ENCODE measurements at places on chromosomes 2 and 18.
A peak's percentile ranks its signal among the peaks of the same experiment; 100 is the strongest.

DNA sequence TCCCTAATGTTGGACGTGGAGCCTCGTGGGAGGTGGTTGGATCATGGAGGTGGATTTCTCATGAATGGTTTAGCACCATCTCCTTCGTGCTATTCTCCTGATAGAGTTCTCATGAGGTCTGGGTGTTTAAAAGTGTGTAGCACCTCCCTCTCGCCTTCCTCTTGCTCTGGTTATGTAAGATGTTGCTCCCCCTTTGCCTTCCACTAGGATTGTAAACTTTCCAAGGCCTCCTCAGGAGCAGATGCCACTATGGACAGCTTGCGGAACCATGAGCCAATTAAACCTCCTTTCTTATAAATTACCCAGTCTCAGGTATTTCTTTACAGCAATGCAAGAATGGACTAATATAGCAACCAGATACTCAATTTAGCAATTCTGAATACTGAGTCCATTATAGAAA lies 82.4 kb upstream of the PELI1 start:
- DNase-seq = no peak

- DNase-seq = no peak
Measured at GRCh38 chr2:121173112-121173511, 111.9 kb downstream of the TFCP2L1 start.

DNA sequence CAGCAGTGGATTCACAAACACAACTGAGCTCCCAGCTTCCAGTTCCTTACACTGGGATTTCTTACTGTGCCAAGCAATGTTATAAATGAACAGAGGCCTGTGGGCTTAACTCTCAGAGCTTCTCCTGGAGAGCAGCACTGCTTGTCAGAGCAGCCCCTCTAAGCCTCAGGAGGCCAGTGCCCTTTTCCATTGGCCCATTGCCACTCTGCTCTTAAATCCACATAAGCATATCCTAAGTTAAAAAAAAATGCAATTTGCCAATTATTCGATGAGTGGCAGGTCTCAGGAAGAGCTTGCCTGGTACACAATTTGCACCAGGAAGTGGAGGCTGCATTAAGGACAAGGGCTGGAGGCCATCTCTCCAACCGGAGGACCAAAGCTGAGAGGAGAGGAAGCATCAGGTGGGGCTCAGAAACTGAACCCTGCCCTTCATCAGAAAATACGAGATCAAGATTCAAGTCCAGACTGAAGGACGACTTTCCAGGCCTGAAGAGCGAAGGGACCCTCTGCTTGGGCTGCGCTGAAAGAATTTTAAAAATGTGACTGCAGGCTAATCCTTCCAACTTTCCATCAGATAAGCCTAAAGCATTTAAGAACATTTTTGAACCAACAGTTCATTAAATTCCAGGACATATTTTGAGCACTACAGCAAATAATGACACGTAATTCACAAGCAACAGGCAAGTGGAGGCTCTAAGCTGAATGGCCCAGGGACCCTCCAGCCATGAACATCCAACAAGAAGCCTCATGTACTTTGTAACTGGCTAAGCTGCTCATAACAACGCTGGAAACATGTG lies 28.4 kb upstream of the PXDN start:
- DNase-seq = no peak

- peak; percentile 23 for DNase-seq
Measured at GRCh38 chr2:122136056-122136455, 380.6 kb downstream of the TSN start.

DNA sequence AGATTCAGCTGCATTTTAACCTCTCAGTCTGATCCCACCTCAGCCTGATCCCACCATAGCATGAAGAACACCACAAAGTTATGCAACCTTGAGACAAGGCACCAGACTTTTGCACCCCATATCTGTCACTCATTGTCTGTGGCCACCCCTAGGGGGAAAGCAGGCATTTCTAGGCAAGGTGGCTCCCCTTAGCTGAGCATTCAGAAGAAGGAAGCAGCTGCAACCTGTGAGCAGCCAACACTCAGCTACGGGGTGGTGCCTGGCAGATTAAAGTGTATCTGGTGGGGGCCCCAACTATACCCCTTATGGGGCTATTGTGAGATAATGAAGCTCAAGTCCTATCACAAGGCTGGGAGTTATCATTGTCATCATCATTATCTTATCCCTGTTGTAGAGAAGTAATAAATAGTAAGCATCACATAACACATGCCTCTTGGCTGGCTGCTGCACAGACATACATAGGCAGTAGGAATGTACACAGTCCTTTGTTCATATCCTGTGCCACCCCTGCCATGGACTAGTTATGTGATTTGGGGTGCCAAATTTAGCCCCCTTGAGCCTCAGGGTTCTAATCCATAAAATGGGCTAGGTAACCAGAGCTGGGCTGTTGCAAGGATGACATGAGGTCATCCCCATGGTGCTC lies 20.6 kb upstream of the TMEM163 start:
- no peak for DNase-seq

- no peak for DNase-seq
Measured at GRCh38 chr2:152694161-152694661, 23.1 kb downstream of the PRPF40A start.

DNA sequence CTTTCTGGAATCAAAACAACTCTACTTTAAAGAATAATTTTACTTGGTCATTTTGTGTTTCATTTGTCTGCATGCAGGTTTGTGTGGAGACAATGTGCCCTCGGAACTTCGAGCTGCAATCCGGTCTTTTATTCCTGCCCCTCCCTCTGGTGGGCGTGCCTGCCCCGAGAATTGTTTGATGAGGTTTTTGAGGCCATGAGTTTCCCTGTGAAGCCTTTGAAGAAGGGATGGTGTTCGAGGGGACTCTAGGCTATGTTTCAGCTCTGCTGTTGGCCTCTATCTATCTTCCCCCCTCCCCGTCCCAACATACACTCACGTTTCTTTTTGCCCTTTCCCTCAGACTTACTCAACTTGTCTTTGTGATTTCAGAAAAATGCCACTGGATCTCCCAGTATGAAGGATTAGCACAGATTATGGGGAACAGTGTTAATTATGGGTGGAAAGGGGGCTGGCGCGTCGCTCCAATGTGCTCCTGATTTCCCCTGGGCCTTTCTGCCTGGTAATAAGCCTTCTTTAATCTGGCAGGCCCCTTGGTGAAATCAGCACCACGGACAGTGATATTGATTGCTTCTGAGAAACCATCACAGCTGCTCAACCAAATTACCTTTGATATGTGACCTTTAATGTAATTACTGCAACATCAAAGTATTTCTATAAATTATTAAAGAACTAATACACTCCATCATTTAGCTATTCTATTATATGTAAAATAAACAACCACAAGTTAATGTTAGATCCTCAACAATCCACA lies 82.2 kb downstream of the CELF4 start:
- no peak for DNase-seq

DNA sequence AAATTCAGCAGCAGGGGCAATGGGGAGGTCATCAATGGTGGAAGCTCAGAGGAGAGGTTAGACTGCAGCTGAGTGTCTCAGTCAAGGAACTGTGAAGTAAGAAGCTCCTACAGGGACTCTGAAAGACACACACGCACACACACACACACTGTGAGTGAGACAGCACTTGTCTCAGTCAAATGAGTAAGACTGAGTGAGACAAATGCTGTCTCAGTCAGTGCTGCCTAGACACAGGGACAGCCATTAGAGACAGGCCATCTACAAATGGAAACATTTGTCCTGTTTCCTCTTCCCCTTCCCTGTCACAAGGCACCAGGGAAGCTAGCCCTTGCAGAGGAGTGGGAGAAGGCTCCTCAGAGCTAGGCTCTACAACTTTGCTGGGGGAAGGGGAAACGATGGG lies 577.4 kb upstream of the GCFC2 start:
- DNase-seq = no peak

- DNase-seq = no peak
Measured at GRCh38 chr18:75293591-75293990, 83.0 kb downstream of the TSHZ1 start.

GRCh38 chr2:204487447-204488229 lies 57.6 kb upstream of the PARD3B start:
- DNase-seq = no peak

DNA sequence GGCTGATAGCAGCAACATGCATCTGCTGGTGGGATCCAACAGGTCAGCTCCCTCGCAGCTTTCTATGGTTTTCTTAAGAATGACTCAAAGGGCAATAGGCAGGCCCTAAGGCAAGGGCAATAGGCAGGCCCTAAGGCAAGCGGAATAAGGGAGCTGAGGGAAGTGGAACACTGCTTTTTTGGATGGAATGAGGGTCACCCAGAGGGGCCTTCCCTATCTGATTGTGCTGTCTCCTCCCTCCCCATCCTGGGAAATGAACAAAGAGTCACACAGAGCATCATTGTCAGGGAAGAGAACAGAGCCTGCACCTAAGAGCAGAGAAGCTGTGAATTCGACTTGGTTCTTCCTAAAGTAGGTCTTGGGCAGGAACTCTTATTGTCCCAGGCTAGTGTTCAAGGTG lies 43.3 kb upstream of the PTPRM start:
- no peak for DNase-seq

GRCh38 chr2:220279840-220280239 lies 652.4 kb downstream of the SLC4A3 start:
- DNase-seq = no peak

DNA sequence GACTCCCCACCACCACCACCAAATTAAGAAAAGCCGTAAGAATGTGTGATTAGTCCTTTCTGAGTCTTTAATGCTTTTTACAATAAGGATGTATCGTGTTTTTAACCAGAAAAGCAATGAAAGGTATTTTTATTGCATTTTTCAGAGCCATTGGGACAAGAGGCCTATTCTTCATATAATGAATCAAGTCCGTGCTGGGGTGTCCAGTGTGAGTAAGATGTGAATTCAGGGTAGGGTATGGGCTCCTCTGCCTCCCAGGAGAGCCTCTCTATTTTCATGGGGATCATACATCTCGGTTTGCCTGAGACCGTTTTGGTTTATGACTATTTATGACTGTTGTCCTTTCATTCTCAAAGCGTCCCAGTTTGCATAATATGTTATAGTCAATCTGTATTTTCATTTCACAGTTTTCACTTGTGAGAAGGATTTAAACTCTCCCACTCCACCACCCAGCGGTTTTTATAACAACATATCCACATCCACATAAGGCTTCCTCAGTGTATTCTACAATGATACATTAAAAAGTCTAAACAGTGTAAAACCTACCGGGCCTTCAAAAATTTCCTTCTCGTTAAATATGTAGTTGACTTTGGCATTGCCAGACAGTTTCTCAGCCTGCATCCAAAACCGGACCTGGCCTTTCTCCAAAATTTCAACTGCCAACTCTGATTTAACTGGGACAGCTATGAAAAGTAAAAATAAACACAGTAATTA lies 80.8 kb upstream of the LPIN2 start:
- DNase-seq = no peak

- DNase-seq = no peak
Measured at GRCh38 chr2:119408221-119408619, 23.4 kb upstream of the TMEM37 start.

DNA sequence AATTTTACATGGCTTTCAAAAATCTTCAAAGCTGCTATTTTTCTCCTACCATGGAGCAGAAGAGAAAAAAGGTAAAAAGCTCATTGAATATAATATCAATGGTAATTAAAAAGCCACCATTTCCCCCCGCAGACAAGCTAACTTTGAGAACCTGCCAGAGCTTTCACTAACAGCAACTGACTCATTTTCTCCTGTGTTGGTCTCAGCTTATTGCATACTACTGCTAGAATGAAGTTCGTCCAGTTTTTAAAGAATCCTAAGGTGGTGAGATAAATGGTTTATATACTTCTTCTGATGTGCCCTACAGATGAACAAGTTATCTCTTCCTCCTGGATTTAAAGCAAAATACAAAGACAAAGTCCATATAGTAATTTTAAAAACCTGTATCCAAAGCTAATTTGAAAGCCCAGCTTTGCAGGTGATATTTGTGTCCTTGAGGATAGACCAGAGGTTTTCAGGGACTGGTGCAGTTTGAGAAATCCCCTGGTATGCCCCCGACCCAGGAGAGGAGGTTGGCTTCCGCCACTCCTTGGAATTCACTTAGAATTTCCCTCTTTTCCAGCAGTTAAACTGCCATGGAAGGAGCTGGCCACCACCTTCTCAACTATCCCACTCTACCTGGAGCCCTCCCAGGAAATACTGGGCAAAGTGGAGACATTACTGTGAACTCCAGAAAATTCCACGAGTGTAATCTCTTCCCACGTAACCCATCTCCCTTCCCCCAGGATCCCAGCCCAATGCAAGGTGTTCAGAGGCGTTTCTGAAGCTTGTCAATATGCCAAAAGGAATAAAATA lies 17.5 kb downstream of the YPEL5 start:
- no peak for DNase-seq

DNA sequence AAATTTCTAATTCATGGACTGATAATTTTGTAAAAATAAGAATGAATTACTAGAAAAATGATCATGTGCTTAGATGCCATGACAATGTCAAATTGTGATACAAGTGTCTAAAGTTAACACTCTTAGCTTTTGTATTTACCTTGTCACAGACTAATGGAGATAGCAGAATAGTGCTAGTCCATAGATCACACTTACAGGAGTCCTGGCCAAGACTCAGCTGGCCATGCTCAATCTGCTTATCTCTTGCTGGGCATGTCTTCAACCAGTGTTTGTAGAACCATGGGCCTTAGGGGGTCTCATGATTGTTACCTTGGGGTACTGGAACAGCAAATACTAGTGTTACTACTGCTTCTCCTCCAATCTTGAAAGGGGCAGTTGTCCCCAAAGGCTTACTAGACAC lies 44.0 kb downstream of the TET3 start:
- DNase-seq = no peak
